ENCODE measurements at places on chromosomes 3 and 15.

- no peak for DNase-seq
Observed at GRCh38 chr3:119723022-119723421, 20.2 kb downstream of the CFAP91 start.

DNA sequence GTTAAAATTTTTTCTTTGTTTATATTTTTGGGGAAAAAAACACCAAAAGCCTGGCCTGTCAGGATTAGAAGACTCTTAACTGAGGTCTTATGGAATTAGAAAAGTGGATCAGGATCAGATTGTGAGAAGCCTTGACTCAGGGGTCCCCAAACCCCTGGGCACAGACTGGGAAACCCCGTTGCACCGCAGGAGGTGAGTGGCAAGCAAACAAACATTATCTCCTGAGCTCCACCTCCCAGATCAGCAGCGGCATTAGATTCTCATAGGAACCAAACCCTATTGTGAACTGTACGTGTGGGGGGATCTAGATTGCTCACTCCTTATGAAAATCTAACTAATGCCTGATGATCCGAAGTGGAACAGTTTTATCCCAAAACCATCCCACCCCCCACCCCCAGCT lies 117.2 kb downstream of the TCF12 start:
- no peak for DNase-seq

GRCh38 chr3:194640829-194641228 lies 7.6 kb upstream of the TMEM44 start:
- peak; percentile 16 for DNase-seq

GRCh38 chr3:195859061-195859845 lies 47.5 kb upstream of the MUC4 start:
- DNase-seq, result peak; percentile 59

GRCh38 chr3:25094932-25095685 lies 333.0 kb upstream of the RARB start:
- peak; percentile 29 for DNase-seq

DNA sequence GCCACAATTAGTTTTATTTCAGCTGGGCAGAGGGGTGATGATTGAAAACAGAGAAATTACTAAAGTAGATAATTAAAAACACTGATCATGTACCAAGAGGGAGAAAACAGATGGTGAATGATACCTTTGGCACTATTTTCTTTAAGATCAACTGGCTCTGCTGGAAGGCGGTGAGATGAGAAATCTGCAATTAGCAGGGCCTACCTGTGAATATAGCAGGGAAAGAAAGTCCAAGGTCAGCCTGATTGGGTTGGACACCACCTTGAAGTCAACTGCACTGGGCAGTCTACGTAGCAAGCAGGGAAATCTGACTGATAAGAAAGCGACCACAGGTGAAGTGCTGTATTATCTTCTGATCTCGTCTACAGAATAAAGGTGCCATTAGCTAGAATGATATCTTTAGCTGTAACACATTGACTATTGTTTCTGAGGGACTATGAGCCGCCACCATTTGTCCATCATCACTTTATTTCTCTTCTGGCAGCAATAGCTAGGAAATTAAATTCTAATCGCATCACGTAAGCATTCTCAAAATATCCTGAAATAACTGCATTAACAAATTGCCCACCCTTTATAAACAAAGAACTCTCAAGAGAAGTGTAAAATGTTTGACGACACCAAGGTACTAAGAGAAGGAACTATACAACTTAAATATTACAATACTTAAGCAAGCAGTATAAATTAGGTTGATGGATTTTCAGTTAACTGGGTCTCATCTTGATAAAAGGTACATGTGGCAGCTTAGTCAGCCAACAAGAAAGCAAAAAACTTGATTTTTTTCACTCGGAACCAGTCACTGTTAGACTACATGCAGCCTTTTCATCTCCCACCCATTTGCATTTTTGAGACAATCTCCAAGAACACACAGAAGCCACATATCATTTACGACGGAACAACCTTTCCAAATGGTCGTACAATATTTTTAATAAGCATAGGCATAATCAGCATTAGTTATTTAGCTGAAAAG lies 1.3 kb downstream of the NEDD4 start:
- no peak for DNase-seq

DNA sequence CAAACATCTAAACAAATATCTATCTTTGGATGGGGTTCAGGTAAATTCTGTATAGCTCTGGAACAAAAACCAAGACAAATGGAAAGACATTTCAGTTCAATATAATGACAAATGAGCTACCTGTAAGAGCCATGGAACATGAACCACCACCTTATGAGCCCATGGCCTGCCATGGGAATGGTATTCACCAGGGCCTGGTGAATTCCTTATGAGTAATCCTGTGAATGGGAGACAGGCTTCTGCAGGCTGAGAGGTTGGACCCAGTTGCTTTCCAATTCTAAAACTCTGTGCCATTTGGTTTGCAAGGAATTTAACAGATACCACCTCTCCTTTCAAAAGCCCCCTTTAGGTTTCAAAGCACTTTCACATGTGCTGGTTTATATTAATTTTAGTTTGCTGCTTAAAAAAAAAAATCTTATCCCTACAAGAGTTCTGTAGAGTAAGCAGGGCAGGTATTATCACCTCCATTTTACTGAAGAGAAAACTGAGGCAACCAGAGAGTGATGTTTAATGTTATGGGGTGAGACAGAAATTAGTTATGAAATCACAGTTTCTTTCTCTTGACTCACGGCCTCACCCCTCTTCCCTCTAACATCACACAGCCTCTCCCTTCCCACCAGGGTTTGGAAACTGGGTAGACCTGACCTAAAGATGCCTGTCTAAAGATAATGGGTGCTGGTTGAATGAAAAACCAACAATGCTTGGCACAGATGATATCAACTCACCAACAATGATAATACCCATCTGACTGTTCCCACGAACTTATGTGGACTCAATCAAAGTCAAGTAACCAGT lies 397.6 kb upstream of the WNT5A start:
- no peak for DNase-seq

DNA sequence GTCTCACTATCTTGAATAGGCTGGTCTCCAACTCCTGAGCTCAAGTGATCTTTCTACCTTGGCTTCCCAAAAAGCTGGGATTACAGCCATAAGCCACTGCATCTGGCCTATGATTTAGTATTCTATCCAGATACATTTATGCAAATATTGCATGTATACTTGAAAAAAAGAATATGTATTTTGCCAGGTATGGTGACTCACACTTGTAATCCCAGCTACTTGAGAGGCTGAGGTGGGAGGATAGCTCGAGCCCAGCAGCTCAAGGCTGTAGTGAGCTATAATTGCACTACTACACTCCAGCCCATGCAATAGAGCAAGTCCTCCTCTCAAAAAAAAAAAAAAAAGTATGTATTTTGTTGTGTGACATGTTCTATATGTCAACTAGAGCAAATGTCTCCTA lies 54.4 kb downstream of the SLC15A2 start:
- DNase-seq, result no peak

GRCh38 chr3:192373032-192373431 lies 354.3 kb downstream of the FGF12 start:
- DNase-seq, result no peak

DNA sequence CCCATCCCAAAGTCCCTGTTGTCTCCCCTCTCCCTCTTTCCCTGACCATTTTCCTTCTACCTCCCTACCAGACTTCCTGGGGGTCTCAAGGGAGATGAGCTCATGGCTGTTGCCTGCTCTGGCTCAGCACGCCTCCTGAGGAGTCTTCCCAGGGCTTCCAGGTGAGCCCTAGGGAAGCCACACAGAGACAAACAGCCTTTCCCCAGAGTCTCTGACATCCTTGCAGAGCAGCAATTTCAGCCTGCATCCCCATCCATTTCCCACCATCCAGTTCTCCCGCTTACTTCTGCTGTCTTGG lies 189.2 kb upstream of the LINGO1 start:
- DNase-seq, result no peak

GRCh38 chr3:124766113-124767095 lies 36.2 kb downstream of the UMPS start:
- no peak for DNase-seq

DNA sequence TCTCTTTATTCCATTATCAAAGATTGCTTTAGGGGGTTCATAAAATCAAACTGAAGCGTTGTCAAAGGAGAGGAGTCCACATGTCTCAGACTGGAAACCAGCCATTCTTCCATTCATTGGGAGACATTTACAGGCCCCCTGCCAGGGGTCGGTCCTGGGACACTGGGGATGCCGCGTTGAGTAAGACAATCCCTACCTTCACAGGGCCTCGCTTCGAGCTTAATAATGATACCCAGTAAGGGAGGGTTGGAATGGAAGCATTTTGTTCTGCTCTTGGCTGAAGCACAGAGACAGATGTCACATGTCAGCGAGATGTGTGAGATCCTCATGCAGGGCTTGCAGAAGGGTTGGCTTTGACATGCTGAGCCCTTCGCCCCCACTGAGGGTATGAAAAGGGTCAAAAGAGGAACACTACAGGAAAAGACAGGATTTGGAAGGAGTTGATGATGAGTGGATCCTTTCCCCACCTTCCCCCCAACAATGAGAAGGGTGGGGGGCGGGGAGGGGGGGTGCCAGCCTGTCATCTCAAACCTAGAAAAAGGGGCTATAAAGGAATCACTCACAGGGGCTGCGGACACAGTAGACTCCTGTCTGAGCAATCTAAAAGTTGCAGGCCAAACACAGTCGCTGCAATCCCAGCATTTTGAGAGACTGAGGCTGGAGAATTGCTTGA lies 25.6 kb upstream of the ARL8B start:
- peak; percentile 13 for DNase-seq

GRCh38 chr3:168888781-168889180 lies 774.7 kb downstream of the MECOM start:
- DNase-seq, result no peak

DNA sequence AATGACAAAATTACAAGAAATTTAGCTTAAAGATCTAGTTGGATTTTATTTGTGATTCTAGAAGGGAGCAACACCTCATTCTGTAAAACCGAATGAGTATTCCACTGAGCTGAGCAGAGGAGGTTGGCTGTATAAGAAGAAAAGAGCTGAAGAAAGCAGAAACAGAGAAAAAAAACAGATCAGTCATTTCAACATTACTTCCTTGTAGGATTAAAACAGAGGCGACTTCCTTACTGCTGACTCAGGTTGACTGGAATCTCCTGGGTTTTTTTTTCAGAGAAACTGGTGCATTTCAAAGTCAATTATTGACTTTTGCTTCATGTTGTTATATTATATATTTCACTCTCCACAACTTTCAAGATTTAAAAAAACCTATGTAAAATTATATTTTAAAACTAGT lies 368.1 kb upstream of the UBE2E2 start:
- DNase-seq, result peak; percentile 6

DNA sequence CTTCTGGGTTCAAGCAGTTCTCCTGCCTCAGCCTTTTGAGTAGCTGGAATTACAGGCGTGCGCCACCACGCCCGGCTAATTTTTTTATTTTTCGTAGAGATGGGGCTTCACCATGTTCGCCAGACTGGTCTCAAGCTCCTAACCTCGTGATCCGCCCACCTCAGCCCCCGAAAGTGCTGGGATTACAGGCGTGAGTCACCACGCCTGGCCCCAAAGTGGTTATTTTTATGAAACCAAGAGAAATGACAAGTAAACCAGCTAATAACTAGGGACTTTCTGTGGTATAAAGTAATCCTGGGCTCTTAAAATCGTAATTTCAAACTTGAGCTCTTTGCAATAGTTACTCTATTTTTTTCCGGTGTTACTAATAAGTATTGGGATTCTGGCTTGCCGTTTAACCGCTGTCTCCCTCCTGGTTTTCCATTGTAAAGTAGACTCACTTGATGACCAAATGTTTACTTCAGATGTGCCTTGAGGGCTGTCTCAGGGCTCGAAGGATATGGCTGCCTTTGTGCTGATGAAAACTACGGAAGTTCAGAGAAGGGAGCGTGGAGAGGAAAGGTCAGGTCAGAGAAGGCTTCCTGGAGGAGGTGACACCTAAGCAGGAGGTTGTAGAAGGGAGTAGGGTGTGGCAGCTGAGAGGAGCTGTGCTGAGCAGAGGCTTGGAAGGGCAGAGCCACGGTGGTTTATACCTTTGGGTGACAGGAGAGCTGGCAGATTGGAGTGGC lies 4.2 kb downstream of the ZSCAN2 start:
- no peak for DNase-seq

GRCh38 chr3:93969997-93970396 lies 3.7 kb downstream of the PROS1 start:
- DNase-seq, result no peak

- peak; percentile 62 for DNase-seq
Observed at GRCh38 chr3:27607370-27607769, 114.8 kb downstream of the EOMES start.

- DNase-seq, result peak; percentile 99
Observed at GRCh38 chr3:36677331-36678007, 86.9 kb downstream of the DCLK3 start.

DNA sequence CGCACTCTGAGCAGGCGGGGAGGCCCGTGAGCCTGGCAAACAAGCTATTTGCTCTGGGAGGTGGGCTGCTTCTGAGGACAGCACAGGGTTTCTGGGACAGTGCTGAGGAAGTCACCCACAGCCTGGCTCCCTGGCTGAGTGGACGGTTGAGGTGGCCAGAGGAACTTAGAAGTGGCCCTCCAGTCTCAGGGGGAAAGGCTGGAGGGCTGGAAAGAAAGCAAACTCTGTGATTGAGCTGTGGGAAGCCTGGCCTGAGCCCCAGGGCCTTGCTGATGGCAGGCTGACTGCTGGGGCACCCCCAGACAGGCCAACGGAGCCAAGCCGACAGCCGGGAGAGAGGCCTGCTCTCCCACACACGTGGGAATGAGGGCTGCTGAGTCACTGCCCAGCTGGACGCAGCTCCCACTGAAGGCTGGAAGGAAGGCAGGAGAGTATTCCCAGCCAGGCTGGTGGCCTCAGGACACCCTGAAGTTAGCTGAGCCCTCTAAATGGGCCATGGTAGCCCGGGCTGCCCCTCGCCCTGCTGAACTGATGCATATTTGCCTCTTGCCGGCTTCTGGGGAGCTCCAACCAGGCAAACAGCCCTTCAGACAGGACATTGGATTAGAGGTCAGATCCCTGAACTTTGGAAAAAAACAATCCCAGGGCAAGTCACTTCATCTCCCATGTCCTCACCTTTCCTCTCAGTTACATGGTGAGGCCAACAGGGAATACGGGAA lies 98.0 kb upstream of the TLE3 start:
- peak; percentile 83 for DNase-seq

DNA sequence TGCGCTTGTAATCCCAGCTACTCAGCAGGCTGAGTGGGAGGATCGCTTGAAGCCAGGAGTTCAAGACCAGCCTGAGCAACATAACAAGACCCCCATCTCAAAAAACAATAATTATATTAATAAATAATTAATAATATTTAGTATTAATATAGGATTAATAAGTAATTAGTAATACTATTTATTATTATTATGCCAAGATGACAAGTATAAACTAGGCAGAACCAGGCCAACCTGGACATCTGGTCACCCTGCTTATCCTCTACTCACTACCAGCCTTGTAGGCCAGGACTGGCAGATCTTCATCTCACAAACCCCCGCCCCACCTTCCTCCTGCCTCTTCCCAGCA lies 429 bp downstream of the CPN2 start:
- DNase-seq, result no peak

GRCh38 chr15:55475842-55476241 lies 32.2 kb downstream of the DNAAF4 start:
- DNase-seq, result no peak

DNA sequence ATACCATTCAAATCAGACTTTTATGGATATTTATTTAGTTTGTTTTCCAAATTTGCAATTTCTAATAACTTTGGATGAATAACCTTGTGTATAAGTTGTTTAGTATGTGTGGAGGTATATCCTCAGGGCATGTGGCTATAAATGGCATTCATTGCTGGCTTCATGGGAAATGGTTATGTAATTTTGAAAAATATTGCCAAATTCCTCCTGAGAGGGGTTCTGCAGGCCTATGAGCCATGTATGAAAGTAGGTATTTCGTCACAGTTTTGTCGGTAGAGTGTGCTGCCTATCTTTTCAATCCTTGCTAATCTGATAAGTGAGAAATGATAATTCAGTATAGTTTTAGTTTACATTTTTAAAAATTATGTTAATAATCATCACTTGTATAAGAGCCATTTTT lies 256.4 kb upstream of the ZNF385D start:
- no peak for DNase-seq
